ENCODE measurements at places on chromosomes 1 and 21.
A peak's percentile ranks its signal among the peaks of the same experiment; 100 is the strongest.

DNA sequence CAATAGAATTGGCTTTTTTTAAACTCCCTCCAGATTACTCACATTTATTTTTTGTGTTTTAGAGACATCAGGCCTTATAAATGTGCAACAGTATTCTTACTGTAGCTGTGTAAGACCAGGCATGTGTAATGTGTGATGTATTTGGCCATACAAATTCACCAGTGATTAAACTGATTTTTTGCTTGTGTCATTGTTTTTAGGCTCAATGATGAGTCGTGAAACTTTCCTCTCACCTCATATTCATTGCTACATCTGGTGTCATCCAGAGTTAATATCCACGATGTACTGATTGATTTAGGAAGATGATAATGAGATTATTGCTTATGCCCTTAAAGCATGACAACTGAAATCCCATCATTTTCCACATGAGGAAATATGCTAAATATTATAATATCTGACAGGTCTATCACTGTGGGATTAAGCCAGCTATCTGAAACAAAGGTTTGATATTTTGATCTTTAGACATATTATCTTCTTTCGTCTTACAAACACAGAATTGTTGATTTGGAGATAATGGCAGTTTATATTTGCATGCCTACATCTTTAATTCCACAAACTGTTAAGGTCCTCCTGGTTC lies 487.9 kb downstream of the PTBP2 start:
- DNase-seq: no peak

DNA sequence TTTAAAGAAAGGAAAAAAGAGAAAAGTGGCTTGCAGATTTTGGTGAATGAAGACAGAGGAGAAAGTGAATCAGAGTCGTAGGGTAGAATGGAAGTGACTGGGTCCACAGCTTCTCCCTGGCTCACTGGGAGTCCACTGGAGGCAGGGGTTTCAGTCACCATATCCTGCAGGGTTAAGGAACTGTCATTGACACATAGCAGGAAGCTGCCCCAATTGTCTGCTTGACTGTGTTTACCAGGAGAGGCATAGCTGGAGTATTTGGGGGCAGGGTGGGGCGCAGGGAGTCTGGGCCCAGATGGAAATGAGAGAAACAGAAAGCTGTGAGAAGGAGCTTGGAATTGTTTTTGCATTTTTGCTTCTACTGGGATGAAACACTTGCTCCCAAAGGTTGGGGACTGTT lies 228.8 kb upstream of the CSF3R start:
- peak; percentile 35 for DNase-seq

GRCh38 chr21:45618846-45619485 lies 24.6 kb upstream of the PCBP3 start:
- no peak for DNase-seq

DNA sequence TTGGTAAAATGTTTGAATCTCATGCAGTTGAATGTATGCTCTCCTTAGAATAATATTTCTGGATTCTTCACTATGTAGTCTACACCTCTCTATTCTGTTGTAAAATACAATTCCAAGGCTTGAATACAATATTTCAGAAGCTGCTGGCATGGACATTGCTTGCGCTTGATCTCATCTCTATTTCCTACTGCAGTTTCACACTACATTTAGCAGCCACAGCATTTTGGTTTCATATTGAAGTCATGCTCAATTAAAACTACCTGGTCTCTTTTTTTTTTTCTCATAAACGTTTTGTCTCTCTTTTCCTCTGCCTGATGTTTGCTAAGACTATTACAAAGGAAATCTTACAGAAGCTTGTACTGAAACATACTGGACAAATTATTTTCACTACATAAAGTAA lies 631.0 kb upstream of the TMPRSS15 start:
- DNase-seq: no peak

DNA sequence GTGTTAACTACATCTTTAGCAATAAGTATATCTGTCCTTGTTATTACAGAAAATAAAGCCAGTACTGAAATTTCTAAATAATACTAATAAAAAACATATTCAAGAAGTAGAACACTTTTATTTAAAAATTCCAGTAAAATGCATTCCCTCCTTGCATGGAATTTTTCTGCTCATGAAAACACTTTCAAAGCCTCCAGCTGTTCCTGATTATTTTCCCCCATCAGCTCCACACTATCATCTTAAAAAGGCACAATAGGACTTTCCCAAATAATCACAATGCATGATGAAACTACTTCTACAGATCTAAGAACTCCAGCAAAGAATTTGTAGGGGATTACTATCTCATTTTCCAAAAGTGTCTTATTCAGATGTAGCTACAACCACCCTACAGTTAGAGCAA lies 162.6 kb upstream of the USP25 start:
- no peak for DNase-seq

DNA sequence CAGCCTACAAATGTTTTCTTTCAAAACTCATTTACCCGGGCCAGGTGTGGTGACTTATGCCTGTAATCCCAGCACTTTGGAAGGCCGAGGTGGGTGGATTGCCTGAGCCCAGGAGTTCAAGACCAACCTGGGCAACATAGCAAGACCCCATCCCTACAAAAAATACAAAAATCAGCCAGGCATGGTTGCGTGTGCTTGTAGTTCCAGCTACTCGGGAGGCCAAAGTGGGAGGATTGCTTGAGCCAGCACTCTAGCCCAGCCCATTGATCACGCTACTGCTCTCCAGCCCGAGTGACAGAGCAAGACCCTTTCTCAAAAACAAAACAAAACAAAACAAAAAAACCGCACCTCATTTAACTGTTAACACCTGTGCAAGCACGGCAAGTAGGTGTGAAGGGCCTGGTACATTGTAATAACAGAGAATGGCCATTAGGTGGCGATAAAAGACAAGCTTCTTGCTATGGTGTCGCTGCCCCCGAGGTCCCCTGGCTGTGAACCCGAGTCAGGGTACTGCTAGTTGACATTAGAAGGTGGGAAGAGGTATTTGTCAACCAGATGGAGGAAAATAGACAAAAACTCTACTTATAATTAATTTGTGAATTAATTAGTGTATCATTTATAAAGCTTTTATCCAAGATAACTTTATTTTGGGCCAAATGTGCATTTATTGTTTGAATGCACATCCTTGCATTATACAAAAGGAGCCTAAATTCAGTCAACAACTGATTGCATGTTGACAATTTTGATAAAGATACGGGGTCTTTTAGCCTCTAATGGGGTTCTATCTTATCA lies 66.5 kb downstream of the SH3BGR start:
- peak; percentile 78 for DNase-seq

- no peak for DNase-seq
Observed at GRCh38 chr1:113872219-113872935, 865 bp upstream of the PTPN22 start.

GRCh38 chr1:172897738-172898137 lies 153.0 kb downstream of the TNFSF18 start:
- no peak for DNase-seq

GRCh38 chr1:28296401-28297261 lies 32.2 kb upstream of the MED18 start:
- DNase-seq: peak; percentile 97

GRCh38 chr1:87718241-87718950 lies 389.7 kb downstream of the LMO4 start:
- DNase-seq: no peak

- DNase-seq: peak; percentile 65
Observed at GRCh38 chr1:8871539-8871935, 6.9 kb downstream of the ENO1 start.

DNA sequence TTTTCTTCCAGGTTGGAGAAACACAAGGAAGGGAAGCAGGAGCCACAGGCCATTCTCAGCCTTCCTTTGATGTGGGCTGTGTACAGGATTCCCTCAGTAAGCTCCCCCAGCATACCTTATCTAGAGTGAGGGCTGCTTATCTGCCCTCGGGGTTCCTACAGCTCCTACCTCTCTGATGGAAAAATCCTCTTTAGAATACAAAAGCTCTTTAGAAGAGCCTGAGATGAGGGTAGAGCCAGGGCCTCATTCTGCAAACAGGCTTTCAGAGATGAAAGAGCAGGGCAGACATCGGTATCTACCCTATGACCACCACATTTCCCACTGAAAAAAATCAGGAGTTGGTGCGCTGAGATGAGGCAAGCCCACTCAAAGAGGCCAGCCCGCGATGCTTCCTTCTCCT lies 85.1 kb downstream of the PLPP3 start:
- peak; percentile 94 for DNase-seq

- no peak for DNase-seq
Observed at GRCh38 chr21:17540530-17540929, 27.7 kb downstream of the CXADR start.

- DNase-seq: no peak
Observed at GRCh38 chr1:94527447-94528031, 14.0 kb downstream of the F3 start.

DNA sequence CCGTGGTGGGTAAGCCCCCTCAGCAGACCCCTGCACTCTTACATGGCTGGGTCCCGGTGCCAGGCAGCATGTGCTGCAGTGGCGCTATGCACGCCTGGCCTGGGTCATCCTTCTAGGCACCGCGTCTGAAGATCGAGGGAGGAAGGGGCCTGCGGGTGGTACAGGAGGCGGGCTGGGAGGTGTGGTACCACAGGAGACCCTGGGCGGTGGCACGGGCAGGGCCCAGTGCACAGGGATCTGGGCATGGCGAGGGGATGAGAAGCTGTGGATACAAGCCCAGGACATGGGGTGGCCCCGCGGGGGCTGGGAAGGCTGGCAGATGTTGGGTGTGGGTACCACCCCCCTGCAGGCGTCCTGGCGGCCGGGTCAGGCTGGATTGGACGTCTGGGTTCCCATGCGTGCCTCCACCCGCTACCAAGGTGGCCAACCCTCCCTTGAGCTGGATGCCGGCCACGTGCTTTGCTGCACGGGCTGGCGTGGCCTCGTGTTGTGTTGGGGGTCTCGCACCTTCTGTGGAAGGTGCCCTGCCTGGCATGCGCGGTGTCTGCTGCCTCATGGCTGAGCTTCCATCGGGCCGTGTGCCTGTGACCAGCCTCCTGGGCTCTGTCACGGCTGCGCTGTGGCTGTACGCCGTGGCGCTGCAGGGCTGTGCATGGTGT lies 19.7 kb downstream of the CFAP410 start:
- no peak for DNase-seq

DNA sequence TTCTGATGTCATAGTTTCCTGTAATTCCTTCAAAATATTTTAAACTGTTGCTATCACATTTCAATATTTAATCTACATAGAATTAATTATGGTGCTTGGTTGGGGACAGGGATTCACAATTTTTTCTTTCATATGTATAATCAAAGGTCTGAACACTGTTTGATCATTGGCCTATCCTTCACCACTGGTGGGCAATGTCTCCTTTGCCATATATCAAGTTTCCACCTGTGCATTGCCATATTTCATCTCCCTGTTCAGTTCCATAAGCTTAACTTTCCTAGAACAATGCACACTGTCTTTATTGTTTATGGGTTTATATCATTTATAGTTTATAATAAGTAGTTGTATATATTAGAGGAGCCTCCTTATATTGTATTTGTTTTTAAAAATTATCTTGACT lies 374.9 kb upstream of the PTBP2 start:
- no peak for DNase-seq

DNA sequence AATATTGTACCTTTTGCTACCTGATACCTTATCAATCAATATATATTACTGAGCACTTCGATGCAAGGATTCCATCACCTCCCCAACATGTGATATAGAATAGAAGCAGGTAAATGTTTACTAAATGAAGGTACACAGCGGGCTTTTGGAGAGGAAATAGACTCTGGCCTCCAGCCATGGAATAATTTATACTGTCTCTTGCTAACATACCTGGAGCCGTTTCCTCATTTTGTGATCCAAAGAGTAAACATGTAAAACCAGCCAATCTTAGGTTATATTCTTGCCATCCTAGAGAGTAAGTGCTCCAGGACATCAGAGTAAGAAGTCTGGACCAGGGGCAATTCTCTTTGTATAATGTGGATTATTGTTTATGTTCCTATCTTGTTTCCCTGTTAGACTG lies 39.4 kb downstream of the NDUFS5 start:
- DNase-seq: no peak

GRCh38 chr1:160221089-160221488 lies 15.9 kb downstream of the PEA15 start:
- no peak for DNase-seq

GRCh38 chr1:33762109-33762830 lies 101.6 kb upstream of the HMGB4 start:
- no peak for DNase-seq

GRCh38 chr1:30808067-30808662 lies 50.6 kb upstream of the LAPTM5 start:
- peak; percentile 43 for DNase-seq

GRCh38 chr1:82154219-82154970 lies 353.7 kb downstream of the ADGRL2 start:
- no peak for DNase-seq

- DNase-seq: peak; percentile 71
Observed at GRCh38 chr1:204410688-204411450, 748 bp downstream of the PPP1R15B start.

DNA sequence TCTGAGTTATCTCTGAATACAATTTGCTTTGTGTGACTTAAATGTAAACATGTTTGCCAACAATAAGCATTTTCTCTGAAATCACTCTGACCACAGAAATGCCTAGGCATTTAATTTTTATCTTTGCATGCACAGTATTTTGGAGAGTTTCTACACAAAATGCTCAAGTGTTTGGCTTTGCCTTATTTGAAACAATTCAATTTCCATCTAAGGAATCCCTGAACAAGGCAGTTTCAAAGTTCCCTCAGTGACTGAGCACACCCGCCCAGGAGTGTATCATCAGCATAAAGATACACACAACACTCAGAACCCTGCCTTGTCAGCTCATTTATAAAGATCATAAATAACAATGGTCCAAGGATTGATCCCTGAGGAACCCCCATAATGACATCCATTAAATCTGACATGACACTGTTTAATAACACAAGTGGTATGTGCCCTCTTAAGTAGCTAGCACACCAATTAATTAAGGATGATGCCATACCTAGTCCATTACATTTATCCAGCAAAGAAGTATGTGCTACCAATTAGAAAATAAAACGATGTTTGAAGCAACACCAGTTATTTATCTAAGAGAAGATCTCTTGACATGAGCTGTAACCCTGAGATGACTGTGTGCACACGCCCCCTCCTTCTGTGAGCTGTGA lies 585.8 kb downstream of the ADGRL2 start:
- DNase-seq: no peak

DNA sequence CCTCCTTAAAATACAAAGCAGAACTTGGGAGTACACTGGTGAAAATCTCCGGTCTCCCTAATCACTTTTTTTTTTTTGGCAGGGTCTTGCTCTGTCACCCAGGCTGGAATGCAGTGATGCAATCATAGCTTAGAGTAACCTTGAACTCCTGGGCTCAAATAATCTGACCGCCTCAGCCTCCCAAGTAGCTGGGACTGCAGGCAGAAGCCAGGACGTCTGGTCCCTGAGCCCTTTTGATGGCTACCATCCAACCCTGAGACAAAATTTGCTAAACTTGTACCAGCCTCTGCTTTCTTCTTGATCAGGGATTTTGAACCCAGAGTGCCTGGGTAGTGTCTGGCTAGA lies 4.1 kb downstream of the L1TD1 start:
- DNase-seq: peak; percentile 67

All from ELF-1 (cell line).